ENCODE measurements at places on chromosomes 4 and X. TPM values are rescaled to one million over a fixed set of nuclear protein-coding genes. Genes with fewer than 3 reads are reported as not detected.

GPR173 gene
- 0.84 TPM for total RNA-seq

PAGE4 gene
- not detected for total RNA-seq

ATP1B4 gene
- not detected for total RNA-seq

PNMA5 gene
- not detected for total RNA-seq

AFF2 gene
- total RNA-seq = 0.13 TPM
